HS-5 (cell line): ENCODE measurements at places on chromosomes 4 and X.

- DNase-seq = no peak
Measured at GRCh38 chr4:177895136-177895535, 452.9 kb upstream of the AGA start.

- DNase-seq = no peak
Measured at GRCh38 chr4:183828125-183828524, 77.0 kb upstream of the STOX2 start.

- no peak for DNase-seq
Measured at GRCh38 chr4:46878641-46879040, 30.4 kb downstream of the COX7B2 start.

GRCh38 chr4:17072483-17072882, 174.0 kb upstream of the LDB2 start:
- DNase-seq = no peak

DNA sequence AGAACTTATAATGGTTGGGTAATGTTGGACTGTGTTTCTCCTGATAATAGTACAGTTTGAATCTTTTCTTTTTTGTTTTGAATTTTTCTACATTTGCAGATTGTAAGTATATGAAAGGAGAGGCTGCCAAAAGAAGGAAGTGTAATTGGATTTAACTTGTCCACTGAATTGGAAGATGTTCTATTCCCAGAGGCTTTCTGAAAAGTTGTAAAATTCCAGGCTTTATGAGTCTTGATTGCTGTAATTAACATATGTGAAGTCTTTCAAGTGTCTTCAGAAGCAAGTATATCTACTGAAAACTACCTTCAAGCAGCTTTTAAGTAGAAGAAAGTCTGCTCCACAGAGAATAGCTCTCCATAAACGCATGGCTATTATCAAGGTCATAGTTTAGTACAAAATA, 2456.4 kb downstream of the PCDH7 start:
- DNase-seq = no peak

- DNase-seq = no peak
Measured at GRCh38 chr4:139965789-139966188, 188.2 kb downstream of the MAML3 start.
